Left kidney (tissue), 8 donors: ENCODE measurements at places on chromosomes 5 and 9. TPM values are rescaled to one million over a fixed set of nuclear protein-coding genes. Genes with fewer than 3 reads are reported as not detected.
A peak's percentile ranks its signal among the peaks of the same experiment; 100 is the strongest.

Gene GABRA1
- 0.20 TPM for polyA plus RNA-seq

Gene SPARC
- 1,957 TPM for polyA plus RNA-seq

Gene SNCAIP
- polyA plus RNA-seq: 26.1 TPM

Gene TPPP
- 7.3 TPM for polyA plus RNA-seq

Gene CNTNAP3
- polyA plus RNA-seq: 6.6 TPM

Gene ADRB2
- polyA plus RNA-seq: 0.27 TPM

Gene PLCXD3
- 0.52 TPM for polyA plus RNA-seq

Gene PTGDS
- polyA plus RNA-seq: 61.3 TPM

Gene PCDHGC4
- 4.4 TPM for polyA plus RNA-seq

Gene ZNF608
- 83.4 TPM for polyA plus RNA-seq

Gene RFESD
- polyA plus RNA-seq: 5.0 TPM

Gene SEC16A
- 68.5 TPM for polyA plus RNA-seq

GRCh38 chr9:127451858-127452656 lies 747 bp downstream of the LRSAM1 start:
- DNase-seq: peak; percentile 53

DNA sequence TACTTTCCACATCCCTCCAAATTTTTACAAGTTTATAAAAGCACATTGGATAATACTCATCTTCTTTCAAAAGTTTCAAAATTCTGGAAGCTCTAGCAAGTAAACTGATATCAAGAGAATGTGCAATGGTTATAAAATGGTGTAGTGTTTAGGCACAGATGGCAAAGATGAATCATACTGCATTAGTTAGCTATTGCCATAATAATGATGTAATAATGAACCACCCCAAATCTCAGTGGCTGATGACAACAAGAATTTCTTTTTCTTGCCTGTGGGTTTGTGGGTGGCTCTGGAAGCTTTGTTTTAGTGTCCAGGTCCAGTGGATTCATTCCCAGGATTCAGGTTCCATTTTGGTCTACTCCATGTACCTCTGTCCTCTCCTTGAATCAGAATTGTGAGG lies 319.0 kb downstream of the BRINP1 start:
- no peak for DNase-seq

GRCh38 chr5:174614500-174615135 lies 109.8 kb upstream of the MSX2 start:
- DNase-seq: no peak

GRCh38 chr9:136614967-136615623 lies 47.6 kb upstream of the EGFL7 start:
- no peak for DNase-seq

GRCh38 chr9:36162211-36162738 lies 6.9 kb upstream of the CCIN start:
- no peak for DNase-seq

GRCh38 chr5:9051779-9052178 lies 494.1 kb downstream of the SEMA5A start:
- DNase-seq: no peak

DNA sequence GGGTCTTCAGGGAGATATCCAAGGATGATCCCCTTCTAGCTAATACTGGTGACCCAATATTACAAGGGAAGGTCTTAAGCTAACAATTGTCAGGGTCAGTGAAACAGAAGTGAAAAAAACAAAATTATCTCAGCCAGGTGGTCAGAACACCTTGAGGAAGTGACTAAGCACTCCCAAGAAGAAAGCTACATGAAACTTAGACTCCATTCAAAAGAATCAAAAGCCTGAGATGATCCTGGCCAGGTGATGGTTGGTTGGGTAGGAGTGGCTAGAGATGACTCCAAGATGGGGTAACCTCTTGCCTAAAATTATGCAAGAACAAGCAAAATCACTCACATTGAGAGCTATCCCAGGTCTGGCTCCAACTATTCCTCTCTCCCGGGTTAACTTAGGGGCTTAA lies 5.4 kb downstream of the VCP start:
- DNase-seq: no peak

GRCh38 chr9:121822093-121823085 lies 171.0 kb downstream of the DAB2IP start:
- DNase-seq: no peak

- no peak for DNase-seq
Observed at GRCh38 chr9:30075451-30076199, 2308.8 kb upstream of the ACO1 start.

GRCh38 chr5:16383544-16384052 lies 82.0 kb downstream of the ZNF622 start:
- no peak for DNase-seq

- no peak for DNase-seq
Observed at GRCh38 chr9:109510506-109510905, 12.4 kb upstream of the PTPN3 start.

- DNase-seq: peak; percentile 39
Observed at GRCh38 chr5:74903165-74903787, 37.1 kb upstream of the FAM169A start.

DNA sequence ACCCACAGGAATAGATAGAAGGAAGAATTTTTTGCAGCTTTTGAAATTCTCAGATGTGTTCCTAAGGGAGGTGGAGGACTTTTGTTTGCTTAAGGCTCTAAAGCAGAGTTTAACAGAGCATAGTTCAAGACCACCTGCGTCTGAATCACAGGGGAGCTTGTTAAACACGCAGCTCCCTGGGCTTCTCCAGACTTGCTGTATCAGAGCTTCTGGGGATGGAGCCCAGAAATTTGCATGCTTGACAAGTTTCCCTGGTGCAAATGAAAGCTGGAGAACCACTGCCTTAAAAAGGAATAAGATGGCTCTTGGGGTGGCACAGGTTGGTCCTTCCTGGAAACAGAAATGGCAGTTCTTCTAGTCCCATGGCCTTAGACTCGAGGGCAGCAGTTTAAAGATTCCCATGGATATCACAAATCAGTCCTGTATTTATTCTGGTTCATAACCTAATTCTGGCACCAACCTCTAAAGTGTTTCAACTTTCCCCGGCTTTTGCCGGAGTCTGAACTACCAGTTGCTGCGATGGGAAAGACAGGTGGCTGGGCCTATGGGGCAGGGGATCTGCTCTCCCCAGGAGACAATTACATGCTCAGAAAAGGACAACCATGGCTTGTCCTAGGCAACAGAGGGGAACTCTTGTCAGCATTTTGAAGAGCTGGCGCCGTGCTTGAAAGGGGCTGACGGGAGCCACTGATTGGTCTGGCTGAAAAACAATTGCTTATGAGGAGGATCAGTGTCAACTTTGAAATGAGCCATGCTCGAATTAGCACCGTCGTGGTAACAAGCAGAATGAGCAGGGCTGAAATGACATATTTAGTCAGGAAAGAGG lies 599.6 kb downstream of the CCDC171 start:
- DNase-seq: no peak
